Thyroid gland (tissue), 4 donors: ENCODE measurements at places on chromosomes 7 and 10. TPM values are rescaled to one million over a fixed set of nuclear protein-coding genes. Genes with fewer than 3 reads are reported as not detected.

DNA sequence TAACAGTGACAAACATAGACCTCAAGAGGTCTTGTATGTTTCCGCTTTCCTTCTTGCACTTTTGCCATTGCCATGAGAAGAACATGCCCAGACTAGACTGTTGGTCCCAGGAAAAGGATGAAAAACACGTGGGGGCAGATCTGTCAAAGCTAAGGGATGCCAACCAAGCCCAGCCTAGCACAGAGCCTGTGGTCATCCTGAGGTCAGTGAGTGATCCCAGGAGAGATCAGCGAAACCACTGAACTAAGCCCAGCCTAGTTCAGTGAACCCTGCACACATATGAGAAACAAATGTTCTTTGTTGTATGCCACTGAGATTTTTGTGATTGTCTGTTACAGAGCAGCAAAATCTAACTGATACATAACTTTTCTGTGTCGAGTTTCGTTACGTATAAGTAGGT is 718.8 kb downstream of the MAGI2 start:
- H3K27me3 ChIP-seq, result no peaks in the 10 kb centered on the region
- no peak overlapping the region for H3K27ac ChIP-seq
- H3K4me1 ChIP-seq, result no peaks in the 10 kb centered on the region

The COBL gene
- 17.2 TPM for total RNA-seq

- DNase-seq, result no peak
- H3K27me3 ChIP-seq, result no peaks in the 10 kb centered on the region
- H3K27ac ChIP-seq, result no peak overlapping the region
- no peak overlapping the region for H3K4me3 ChIP-seq
- H3K4me1 ChIP-seq, result peaks cover 7% of the 10 kb centered on the region
- H3K36me3 ChIP-seq, result peaks cover 5% of the 10 kb centered on the region
Observed at GRCh38 chr7:38753347-38753746, 122.2 kb upstream of the AMPH start.

- H3K27ac ChIP-seq, result peak overlapping the region; percentile 14
- no peaks in the 10 kb centered on the region for H3K36me3 ChIP-seq
- H3K4me1 ChIP-seq, result peaks cover 27% of the 10 kb centered on the region
- H3K27me3 ChIP-seq, result no peaks in the 10 kb centered on the region
- peak; percentile 38 for DNase-seq
Observed at GRCh38 chr10:78944723-78945312, 123.9 kb upstream of the ZMIZ1 start.

DNA sequence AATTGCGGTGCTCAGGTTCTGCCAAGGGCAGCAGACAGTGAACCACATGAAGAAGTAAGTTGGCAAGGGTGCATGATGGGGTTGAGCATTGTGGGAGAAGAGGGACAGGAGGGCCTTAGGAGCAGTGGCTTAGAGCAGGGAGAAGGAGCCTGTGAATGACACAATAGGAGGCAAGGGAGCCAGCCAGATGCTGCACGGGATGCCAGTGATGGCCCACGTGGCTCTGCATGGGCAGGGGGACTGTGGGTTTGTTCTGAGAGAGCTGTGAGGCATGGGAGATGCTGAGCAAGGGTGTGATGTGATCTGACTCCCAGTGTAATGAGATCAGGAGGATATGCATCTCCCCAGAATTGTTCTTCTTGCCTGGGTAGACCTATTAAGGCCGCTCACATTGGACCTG is 60.9 kb downstream of the C10orf90 start:
- H3K27ac ChIP-seq, result no peak overlapping the region
- no peaks in the 10 kb centered on the region for H3K4me1 ChIP-seq
- no peaks in the 10 kb centered on the region for H3K36me3 ChIP-seq
- DNase-seq, result no peak

DNA sequence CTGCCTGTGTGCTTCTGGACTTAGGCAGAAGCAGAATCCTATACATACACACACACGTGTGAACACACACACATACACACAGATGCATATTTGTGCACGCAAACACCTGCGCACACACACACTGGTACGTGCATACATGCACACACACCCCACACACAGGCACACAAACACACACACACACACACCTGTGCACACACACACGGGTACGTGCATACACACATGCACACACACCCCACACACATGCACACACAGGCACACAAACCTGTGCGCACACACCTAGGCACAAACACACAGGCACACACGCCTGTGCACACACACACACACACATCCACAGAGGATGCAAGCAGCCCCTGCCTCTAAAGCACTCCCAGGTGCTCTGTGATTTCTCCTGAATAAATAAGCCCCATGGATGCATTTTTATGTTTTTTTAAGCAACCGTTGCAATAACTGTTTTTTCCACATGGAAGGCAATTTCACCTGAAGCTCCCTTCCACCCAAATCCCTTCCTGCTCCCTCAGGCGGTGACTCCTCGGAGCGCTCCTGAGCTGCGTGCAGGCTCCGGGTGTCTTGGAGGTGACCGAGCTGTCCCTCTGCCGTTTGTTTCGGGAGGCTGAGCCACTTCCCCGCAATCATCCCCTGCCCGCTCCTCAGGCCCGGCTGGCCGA is 41.5 kb upstream of the PDGFA start:
- no peak overlapping the region for H3K4me3 ChIP-seq
- H3K4me1 ChIP-seq, result no peaks in the 10 kb centered on the region
- H3K27me3 ChIP-seq, result no peaks in the 10 kb centered on the region
- no peak for DNase-seq
- H3K36me3 ChIP-seq, result no peaks in the 10 kb centered on the region

GRCh38 chr10:43091846-43092245 is 15.0 kb downstream of the RET start:
- H3K36me3 ChIP-seq, result no peaks in the 10 kb centered on the region
- DNase-seq, result no peak
- H3K4me1 ChIP-seq, result no peaks in the 10 kb centered on the region
